ENCODE measurements at places on chromosomes 6 and 20.

- no peak for DNase-seq
These were observed 292.0 kb downstream of the CDH26 start for GRCh38 chr20:60250251-60250650.

DNA sequence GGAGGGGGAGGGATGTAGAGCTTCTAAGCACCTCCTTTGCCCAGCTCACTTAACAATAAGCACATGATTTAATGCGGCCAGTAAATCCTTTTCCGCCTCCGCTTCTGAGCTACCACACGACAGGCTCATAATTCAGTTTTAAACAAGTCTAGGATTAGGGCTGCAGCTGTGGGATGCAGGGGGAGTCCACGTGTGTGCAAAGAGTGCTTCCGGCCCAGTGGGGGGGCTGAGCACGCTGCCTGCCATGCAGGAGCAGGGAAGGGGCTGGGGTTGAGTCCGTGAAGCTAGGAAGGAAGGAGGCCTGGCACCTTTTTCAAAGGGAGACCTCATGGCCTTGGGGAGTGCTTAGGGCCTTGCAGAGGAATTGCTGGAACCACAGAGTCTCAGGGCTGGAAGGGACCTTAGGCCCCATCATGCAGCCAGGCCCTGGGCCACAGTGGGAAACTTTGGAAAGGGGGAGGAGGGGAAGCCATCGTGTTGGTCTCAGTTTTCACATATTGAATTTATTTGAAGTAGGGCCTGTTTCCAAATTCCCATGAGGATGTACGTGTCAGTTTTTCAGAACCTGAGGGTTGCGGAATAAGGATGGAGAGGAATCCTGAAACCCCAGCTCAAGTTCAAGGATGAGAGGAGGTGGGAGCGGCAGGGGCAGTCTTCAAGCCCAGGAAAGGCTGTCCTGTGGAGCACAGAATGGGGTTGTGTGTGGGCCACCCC, 96.1 kb downstream of the VEGFA start:
- no peak for DNase-seq

GRCh38 chr6:91094806-91095475, 508.1 kb upstream of the MAP3K7 start:
- no peak for DNase-seq

GRCh38 chr20:50335866-50336265, 145.2 kb downstream of the CEBPB start:
- DNase-seq = peak; percentile 9

- DNase-seq = no peak
These were observed 155.4 kb upstream of the BMP2 start for GRCh38 chr20:6611911-6612605.

DNA sequence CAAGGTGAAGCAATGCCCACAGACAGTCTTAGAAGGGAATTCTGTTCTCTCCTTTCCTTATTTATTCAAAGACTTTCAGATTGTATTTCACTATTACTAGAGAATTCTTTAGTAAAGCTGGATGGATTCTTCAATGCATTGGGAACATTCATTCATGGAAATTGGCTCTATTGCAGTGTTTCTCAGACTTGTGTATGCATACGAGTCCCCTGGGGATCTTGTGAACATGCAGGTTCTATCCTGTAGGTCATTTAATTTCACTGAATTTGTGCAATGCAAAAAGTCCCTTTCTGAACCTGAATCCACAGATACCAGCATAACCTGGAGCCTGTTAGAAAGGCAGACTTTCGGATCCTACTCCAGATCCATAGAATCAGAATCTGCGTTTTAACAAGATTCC, 160.9 kb upstream of the AHI1 start:
- no peak for DNase-seq

- peak; percentile 86 for DNase-seq
These were observed 70.9 kb downstream of the HFE start for GRCh38 chr6:26158076-26158580.

DNA sequence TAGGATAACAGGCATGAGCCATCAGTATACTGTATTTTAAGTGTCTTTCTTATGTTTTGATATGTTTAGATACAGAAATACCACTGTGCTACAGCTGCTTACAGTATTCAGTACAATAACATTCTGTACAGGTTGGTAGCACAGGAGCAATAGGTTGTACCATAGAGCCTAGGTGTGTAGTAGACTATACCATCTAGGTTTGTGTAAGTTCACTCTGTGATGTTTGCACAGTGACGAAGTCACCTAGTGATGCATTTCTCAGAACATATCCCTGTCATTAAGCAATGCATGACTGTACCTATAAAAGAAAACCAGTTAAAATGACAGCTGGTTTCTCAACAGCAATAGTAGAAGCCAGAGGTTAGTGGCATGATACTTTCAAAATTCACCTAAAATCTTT, 3.0 kb upstream of the ZBTB24 start:
- DNase-seq = no peak

GRCh38 chr20:1204113-1204512, 859 bp downstream of the C20orf202 start:
- no peak for DNase-seq

GRCh38 chr6:41548098-41548840, 2.1 kb downstream of the FOXP4 start:
- DNase-seq = no peak

DNA sequence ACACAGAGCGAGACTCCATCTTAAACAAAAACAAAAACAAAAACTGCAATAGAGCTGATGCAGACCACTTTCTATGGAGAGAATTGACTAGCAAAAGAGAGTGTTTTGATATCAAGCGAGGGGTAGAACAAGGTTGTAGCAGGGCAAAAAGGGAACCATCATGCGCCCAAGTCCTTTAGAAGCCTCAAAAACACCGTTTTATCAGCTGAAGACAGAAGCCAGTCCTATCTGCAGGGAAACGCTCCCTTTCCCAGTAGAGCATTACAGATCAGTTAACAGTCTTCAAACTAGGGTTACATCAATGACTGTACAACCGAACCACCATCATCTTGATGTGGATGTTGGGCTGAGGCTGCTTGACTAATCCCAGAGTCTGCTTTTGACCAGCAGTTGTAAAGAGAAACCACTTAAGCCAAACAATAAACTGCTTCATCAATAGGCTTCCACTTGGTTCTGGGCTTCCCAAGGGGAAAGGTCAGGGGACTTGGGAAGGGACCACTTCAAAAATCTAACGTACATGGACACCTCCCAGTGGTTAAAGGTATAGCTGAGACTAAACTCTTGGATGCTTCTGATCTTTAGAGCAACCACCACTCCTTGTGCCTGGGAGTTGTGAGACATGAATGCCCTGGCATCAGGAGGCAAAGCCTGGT, 59.6 kb upstream of the SPDEF start:
- DNase-seq = no peak

DNA sequence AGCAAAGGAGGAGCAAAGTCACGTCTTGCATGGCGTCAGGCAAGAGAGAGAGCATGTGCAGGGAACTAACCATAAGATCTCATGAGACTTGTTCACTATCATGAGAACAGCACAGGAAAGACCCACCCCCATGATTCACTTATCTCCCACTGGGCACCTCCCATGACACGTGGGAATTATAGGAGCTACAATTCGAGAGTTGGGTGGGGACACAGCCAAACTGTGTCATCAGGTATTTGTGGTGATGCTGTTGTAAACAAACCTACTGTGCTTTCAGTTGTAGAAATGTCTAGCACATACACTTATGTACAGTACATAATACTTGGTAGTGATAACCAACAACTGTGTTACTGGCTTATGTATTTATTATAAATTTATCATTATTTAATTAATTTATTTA, 128.3 kb downstream of the UTRN start:
- DNase-seq = no peak

DNA sequence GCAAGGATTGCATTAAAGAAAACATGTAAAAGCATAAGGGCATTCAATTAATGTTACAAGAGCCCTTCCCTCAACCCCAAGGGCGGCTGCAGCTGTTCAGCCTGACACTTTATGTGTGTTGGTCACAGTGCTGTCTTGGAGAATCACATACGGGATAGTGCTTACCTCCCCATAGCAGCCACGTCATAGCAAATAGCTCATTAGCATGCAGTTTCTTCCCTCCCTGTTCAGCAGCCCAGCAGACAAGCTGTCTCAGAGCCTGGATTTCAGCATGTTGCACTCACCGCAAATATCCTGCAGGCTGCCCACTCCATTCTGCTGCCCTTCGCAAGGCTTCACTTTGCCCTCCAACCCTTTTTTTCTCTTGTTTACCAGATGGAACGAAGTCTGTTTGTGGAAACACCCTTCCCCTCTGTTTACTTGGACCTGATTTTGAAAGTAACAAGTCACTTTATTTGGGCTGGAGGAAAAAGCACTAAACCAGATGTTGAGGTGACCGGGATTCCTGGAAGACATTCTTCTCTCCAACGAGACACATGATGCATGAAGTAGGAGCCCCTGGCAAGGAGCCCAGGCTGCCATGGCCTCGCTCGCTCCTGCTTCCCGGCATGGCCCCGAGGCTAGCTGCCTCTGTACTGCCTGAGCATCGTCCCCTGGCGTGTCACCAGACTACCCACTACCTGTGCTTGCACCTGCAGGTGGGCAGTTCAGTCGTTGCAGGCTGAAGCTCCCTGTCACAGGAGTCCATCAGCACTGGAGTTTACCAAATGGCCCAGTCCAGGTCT, 151.6 kb upstream of the GMDS start:
- no peak for DNase-seq

GRCh38 chr6:132017942-132018341, 66.8 kb upstream of the CCN2 start:
- DNase-seq = no peak

DNA sequence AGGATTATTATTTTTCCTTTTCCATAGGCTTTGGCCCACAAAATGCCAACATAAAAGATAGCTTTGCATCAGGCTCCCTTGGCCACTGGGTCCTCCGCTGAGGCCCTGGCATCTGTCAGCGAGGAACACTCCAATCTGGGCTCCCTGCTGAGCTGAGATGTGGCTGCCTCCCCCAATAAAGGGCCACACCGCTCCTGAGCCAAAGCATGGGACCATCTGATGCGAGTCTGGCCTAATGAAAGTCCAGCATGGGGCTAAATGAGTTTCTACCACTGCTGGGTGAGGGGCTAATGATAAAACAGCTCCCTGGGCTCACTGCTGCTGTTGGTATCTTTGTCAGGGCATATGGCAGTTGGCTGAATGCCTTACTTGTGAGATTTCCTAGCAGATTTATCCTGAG, 817.5 kb upstream of the SLC35B3 start:
- DNase-seq = no peak

- DNase-seq = no peak
These were observed 18.9 kb downstream of the CDH26 start for GRCh38 chr20:59977086-59977485.

DNA sequence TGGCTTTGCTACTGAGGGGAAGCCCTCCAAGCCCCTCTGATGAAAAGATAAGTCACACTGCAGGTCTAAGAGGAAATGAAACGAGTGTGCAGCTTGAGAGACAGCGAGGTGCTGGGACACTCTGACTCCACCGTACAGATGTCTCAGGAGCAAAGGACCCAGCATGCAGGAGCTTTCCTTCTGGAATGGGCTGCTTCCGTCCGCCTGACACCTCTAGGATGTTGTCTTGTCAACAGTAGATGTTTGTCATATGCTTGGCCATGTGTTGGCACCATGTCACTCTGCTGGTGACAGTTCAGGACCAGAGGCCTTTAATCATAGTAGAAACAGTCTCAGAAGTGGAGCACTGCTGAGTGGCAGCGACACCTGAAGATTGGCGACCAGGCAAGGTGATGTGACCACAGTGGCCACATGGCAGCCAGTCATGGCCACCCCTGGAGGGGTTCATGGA, 46.7 kb downstream of the SLC24A3 start:
- no peak for DNase-seq

- DNase-seq = no peak
These were observed 116.7 kb downstream of the JPH2 start for GRCh38 chr20:44070139-44070900.

All from RWPE2 (cell line).